Stimulated activated CD4-positive, alpha-beta T cell treated with anti-CD3 and anti-CD28 coated beads, Interleukin-15, amount 100 ng/mL, for 48 hours (primary cell): ENCODE measurements at places on chromosomes 12 and 14.

GRCh38 chr12:1080520-1081223 is 89.6 kb downstream of the ERC1 start:
- no peak for DNase-seq

GRCh38 chr12:121093487-121093891 is 39.2 kb upstream of the P2RX7 start:
- no peak for DNase-seq

- no peak for DNase-seq
These were observed 1.2 kb downstream of the TARBP2 start for GRCh38 chr12:53502331-53502730.

- DNase-seq: no peak
These were observed 15.1 kb downstream of the XRCC3 start for GRCh38 chr14:103699901-103700752.

GRCh38 chr14:104574536-104574935 is 5.0 kb upstream of the C14orf180 start:
- no peak for DNase-seq

DNA sequence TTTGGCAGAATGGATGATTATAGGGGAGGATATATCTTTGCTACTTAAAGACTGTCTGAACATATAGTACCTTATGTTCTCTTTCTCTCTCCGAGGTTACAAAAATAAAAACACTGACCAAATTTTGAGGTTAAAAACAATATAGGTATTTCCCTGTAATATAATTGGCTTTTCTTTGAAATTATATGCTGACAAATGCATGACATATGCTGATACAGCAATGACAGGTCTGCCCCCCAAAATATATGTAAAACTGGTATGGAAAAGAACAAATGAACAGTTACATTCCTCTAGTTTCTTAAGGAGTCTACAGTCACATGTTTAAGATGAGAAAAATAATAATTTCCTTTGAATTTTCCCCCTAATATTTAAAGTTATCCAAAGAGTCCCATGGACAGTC is 405.7 kb downstream of the SOX5 start:
- no peak for DNase-seq
